ENCODE measurements at places on chromosomes 3 and 15.
A peak's percentile ranks its signal among the peaks of the same experiment; 100 is the strongest.

GRCh38 chr3:23915537-23916108 lies 1.2 kb downstream of the NKIRAS1 start:
- DNase-seq, result peak; percentile 11

- peak; percentile 92 for DNase-seq
These were observed 26.7 kb upstream of the MCF2L2 start for GRCh38 chr3:183455089-183455488.

DNA sequence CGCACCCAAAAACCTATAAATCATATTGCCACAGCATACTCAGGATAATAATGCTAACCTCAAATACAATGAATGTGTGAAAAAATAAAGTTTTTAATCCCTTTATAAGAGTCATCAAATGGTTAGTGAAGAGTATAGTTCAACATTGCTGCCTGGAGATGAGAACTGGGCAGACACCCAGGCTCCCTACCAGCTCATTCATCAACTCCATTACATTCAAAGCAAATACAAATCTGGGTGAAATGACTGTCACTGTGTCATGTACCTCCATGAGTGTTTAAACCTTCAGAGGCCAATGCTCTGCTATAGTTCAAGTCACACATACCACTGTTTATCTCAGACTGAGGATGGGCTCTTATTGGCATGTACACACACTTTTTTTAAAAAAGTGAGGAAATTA lies 167.2 kb upstream of the KCNMB2 start:
- DNase-seq, result no peak

DNA sequence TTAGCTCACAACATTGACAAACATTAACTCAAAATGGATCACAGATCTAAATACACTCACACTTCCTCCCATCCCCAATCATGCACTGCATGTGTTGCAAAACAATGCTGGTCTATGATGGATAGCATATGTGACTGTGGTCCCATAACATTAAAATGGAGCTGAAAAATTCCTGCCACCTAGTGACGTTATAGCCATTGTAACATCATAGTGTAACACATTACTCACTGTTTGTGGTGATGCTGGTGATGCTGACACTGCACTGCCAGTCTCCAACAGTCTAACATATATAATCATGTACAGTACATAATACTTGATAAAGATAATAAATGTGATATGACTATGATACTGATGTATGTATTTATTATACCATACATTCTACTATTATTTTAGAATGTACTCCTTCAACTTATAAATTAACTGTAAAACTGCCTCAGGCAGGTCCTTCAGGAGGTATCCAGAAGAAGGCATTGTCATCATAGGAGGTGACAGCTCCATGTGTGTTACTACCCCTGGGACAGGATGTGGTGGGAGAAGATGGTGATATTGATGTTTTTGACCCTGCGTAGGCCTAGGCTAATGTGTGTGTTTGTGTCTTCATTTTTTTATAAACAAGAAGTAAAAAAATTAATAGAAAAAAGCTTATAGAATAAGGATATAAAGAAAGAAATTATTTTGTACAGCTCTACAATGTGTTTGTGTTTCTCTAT lies 41.3 kb downstream of the TXNRD3 start:
- DNase-seq, result no peak

DNA sequence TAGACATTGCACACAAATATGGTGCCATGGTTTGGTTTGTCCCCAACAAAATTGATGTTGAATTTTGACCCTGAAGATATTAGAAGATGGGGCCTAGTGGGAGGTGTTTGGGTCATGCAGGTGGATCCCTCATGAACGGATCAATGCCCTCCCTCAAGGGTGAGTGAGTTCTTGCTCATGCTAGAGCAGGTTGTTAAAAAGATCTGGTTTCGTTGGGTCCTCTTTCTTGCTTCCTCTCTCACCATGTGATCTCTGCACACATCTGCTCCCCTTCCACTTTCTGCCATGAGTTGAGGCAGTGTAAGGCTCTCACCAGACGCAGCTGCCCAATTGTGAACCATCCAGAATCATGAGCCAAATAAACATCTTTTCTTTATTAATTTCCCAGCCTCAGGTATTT lies 87.8 kb upstream of the MDFIC2 start:
- no peak for DNase-seq

DNA sequence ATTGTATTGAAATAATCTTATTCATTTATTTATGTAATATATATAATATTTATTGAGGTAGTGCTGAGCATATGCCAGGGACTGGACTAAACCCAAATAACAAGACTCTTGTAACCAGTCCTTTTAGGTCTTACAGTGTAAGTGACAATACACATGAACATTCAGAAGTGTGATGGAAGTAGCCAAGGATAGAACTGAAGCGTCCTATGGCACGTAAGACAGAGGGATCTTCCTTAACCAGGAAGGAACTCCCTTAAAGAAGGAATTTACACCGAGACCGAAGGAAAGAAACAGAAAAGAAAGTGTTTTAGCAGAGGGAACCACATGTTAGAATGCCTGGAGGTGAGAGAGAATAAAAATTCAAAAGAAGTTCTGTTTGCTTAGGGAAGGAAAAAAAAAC lies 23.6 kb upstream of the CLDN1 start:
- DNase-seq, result no peak

Measured in globus pallidus (tissue), 1 donor.